ENCODE measurements at places on chromosomes 12 and 14.

- peak; percentile 83 for DNase-seq
These were observed 20.3 kb downstream of the FIGNL2 start for GRCh38 chr12:51827925-51828818.

- DNase-seq, result no peak
These were observed 53.8 kb downstream of the TMCC3 start for GRCh38 chr12:94596596-94596995.

DNA sequence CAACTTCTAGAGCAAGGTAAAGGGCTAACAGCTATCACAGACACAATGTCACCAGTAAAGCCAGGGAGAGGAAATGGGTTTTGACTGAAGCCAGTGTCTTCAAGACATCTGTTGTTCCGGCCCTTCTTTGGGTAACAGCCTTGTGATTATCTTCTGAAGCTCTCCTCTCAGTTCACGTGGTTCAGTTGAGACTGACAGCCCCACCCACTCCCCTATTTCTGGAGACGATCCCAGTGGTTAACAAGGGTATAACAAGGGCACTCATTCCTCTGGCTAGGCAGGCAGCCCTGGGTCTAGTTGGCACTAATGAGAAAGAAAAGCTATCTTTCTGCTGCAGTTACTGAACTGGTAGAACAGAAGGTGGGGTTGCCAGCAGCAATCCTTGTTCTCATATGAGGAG lies 6.9 kb downstream of the GNPTAB start:
- DNase-seq, result peak; percentile 74

GRCh38 chr14:43625294-43625693 lies 881.8 kb downstream of the FSCB start:
- DNase-seq, result no peak

DNA sequence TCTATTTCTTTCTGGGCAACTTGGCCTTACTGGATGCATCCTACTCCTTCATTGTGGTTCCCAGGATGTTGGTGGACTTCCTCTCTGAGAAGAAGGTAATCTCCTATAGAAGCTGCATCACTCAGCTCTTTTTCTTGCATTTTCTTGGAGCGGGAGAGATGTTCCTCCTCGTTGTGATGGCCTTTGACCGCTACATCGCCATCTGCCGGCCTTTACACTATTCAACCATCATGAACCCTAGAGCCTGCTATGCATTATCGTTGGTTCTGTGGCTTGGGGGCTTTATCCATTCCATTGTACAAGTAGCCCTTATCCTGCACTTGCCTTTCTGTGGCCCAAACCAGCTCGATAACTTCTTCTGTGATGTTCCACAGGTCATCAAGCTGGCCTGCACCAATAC lies 5.3 kb downstream of the OR4N5 start:
- DNase-seq, result no peak

DNA sequence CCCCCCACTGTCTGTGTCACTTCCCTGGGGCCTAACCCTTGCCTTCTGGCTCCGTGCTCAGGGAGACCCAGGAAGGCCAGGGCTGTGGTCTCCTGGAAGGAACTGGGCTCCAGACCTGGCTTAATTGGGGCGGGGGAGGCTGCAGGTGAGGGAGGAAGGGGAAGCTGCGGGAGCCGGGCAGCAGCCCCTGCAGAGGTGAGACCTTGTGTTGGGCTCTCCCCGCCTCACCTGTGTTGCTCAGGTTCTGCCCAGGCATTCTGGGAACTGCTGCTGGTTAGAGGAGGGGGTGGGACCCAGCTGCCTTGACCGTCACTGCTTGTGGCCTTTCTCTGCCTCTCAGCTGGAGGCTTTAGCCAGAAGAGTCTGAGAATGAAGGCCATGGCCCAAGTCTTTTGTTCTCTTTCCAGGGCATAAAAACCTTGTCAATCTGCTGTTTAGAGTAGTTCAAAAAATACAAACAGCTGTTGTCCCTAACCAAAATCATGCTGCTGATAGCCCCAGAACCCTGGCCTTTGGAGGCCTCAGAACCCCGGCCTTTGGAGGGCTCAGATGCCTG lies 247.6 kb downstream of the CHST11 start:
- DNase-seq, result no peak

- DNase-seq, result no peak
These were observed 10.0 kb upstream of the CDCA4 start for GRCh38 chr14:105030836-105031396.

- no peak for DNase-seq
These were observed 926.6 kb downstream of the VRK1 start for GRCh38 chr14:97723819-97724218.

DNA sequence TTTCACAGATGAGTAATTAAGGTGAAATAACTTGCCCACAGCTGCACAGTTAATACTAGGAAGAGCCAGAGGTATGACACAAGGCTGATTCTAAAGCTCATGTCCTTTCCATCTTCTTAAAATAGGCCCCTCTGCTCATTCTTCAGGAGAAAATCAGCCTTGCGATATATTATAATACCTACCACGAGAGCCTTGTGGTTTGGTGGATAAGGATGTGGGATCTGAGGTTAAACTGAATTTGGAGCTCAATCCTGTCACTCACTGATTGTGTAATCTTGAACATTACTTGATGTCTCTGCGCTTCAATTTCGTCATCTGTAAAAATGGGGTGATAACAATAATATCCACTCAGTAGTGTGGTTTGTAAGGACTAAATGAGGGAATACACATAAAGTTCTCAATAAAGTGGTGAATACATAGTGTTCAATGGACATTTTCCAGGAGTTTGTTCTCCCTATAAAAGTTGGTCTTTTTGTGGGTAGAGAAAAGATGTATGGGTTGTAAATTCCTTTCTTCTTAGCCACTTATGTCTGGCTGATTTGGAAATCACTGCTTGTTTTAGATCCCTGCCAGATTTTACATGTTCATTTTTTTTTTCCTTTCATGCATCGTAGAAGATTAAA lies 25.1 kb upstream of the ATP2B1 start:
- no peak for DNase-seq

- DNase-seq, result no peak
These were observed 120.8 kb upstream of the TMCC3 start for GRCh38 chr12:94771199-94771598.

All from stimulated activated CD4-positive, alpha-beta T cell treated with anti-CD3 and anti-CD28 coated beads, Interleukin-1b, Interleukin-23, amount 100 ng/mL, for 48 hours (primary cell).